Activated gamma-delta T cell treated with anti-CD3 and anti-CD28 coated beads, Interleukin-2, amount 50 U/mL, for 16 hours (primary cell): ENCODE measurements at places on chromosomes 2 and 18.

- no peak for DNase-seq
Measured at GRCh38 chr18:57916684-57917083, 113.6 kb upstream of the ATP8B1 start.

- DNase-seq: peak; percentile 69
Measured at GRCh38 chr18:79405781-79406575, 10.2 kb downstream of the NFATC1 start.

- DNase-seq: no peak
Measured at GRCh38 chr2:95344215-95344583, 47.1 kb downstream of the KCNIP3 start.

- DNase-seq: peak; percentile 20
Measured at GRCh38 chr2:196131949-196132925, 39.1 kb downstream of the STK17B start.

- no peak for DNase-seq
Measured at GRCh38 chr18:58539659-58540380, 89.1 kb downstream of the ALPK2 start.

DNA sequence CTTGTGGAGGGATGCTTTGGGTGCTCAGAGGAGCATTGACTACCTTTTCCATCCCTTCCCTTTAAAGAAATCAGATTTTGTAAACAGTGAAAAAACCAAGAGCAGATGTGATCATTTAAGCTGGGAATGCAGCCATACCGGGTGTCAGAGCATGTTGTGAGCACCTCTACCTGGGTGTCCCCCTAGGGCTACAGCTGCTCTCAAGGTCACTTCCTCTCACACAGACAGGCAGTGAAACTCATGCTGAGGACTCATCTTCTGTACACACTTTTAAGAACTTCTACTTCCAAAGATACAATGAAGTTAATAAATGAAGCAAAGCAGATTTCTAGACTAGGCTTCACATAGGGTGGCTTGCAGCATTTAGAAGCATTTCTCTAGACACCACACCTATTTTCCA lies 48.4 kb upstream of the FRZB start:
- no peak for DNase-seq

- DNase-seq: no peak
Measured at GRCh38 chr2:238420442-238420841, 6.3 kb upstream of the ASB1 start.
